NCI-H524 (cell line): ENCODE measurements at places on chromosomes 5 and 9.

- no peak for DNase-seq
Measured at GRCh38 chr9:9498846-9499245, 1114.0 kb downstream of the PTPRD start.

GRCh38 chr5:11683666-11684065 is 220.6 kb downstream of the CTNND2 start:
- no peak for DNase-seq

- DNase-seq, result peak; percentile 97
Measured at GRCh38 chr5:12354686-12355085, 450.4 kb upstream of the CTNND2 start.

GRCh38 chr9:18487611-18488010 is 13.7 kb downstream of the ADAMTSL1 start:
- no peak for DNase-seq

- DNase-seq, result peak; percentile 49
Measured at GRCh38 chr5:21236971-21237427, 1249.0 kb upstream of the CDH18 start.

DNA sequence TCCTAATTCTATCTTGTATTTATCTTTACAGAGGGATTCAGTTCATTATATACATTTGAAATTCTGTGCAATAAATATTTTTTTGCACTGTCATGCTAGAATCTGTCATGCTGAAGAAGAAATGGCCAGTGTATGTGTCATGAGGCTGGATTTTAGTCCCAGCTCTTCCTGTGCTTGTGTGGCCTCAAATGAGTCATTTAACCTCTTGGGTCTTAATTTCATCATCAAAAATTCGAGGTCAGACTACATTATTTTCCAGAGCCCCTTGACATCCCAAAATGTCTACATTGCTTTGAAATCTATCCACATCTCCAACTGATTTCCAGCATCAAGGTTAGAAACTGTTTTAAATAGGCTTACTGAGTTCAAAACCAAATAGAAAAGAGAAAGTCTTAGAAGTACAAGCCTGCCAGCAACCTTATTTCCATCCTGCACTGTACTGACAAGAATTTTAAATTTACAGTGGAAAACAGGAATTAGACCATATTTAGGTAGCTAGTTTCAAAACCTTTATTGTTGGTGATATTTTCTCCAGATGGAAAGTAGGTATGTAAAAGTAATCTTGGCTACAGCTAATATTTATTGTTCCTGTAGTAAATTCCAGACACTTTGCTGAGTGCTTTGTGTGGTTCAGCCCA is 96.7 kb upstream of the MAMDC2 start:
- no peak for DNase-seq

- no peak for DNase-seq
Measured at GRCh38 chr5:141041427-141041785, 9.8 kb upstream of the PCDHB1 start.

GRCh38 chr9:14140096-14140697 is 173.7 kb downstream of the NFIB start:
- no peak for DNase-seq

DNA sequence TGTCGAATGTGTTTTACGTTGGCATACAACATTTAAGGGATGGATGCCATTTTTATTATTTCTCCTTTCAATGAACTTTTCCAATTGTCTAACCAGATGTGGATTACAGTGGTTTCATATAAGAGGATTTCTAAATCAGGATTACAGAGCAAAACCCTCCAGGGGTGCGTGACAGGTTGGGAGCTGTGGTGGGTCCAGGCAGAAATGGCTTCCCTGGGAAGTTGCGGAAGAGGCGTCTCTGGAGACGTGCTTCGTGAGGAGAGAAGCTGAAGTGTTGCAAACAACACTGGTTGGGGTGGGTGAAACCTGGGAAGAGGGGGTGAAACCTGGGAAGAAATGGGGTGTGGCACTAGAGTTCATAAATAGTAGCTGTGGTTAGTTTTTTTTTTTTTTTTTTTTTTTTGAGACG is 4.5 kb upstream of the RPL26L1 start:
- no peak for DNase-seq

DNA sequence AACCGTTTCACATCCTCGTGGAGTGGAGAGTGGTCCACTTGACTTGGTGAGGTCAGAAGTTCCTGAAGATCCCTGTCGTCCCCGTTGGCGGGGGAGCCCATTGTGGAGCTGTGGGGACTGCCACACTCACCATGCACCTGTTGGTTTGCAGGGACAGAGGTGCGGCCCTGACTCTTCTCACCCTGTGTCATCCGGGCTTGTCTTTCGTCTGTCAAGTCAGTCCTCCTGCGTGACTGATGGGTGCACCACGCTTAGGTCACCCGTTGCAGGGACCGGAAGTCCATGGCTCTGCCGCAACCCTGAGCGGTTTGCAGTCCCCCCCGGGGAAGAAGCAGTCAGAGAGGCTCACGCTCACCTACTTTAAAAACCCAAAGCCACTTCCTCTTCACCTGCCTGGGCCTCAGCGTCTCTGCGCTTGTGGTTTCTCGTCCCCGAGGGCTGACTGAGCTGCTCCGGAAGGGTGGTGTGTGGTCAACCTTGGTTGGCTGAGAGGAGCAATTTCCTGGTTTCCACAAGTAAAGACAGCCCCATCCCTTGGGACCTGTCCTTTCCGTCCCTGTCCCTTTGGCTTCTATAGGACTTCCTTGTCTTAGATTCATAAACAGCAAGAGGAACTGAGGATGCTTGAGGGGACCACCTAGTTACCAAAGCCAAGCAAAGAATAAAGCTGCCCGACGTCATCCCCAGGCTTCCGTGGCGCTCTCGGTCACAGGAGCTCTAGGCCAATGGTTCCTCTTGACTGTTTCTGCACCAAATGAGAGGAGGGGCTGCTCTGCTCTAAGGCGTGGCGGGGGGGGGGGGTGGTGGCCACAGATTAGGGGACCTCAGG is 53.2 kb downstream of the USP20 start:
- DNase-seq, result no peak

DNA sequence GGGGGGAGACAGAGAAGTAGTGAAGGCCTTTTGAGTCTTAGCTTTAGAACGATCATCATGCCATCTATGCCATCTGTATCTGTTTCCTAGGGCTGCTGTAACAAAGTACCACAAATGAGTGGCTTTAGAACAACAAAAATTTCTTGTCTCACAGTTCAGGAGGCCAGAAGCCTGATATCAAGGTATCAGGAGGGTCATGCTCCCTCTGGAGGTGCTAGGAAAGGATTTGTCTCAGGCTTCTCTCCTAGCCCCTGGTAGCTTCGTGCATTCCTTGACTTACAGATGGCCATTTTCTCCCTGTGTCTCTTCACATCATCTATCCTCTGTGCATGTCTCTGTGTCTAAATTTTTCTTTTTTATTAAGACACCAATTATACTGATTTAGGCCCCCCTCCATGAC is 5.2 kb downstream of the CARD6 start:
- DNase-seq, result no peak

DNA sequence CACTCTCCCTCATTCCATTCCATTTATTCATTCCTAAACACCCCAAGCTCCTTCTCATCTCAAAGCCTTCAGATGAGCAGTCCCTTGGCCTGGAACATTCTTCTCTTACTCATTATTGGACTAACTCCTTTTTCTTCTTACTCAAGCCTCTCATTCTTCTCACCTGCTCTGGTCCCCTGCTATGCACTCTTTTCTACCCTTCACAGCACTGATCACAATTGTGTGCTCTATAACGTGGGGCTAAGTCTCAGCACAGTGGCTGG is 212.4 kb downstream of the MAPKAP1 start:
- no peak for DNase-seq

DNA sequence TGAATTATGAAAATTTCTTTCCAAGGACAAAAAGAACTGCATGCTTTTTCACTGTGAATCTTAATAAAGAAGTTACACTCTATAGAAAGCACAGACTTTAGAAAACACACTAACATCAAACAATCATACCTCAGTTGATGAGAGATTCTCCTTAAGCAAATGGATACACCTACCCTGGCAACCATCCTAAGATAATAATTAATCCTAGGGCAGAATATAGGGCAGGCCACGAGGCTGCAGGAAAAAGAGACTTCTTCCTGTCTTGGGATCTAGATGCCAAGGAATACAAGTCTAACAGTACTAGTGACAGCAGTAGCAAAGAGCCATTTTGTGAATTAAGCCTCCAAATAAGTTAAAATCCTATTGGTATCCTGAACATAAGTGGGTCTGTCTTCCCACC is 395.4 kb downstream of the EFNA5 start:
- DNase-seq, result no peak

DNA sequence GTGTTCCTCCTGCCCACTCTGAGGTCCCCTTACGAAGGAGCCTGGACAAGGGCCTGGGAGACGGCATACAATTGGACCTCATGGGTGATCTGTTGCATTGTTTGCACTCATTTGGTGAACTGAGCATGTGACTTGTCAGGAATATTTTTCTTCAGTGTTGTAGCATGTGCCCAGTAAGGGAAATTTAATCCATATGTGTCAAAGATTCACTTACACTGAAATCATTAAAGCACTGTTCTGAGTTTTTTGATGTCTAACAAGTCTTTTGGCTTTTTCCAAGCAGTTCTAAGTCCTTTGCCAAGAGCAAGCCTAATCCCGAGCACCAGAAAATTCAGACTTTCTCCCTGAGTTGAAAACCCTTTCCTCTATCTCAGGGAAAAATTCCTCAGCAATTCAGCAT is 61.6 kb upstream of the RPS23 start:
- no peak for DNase-seq

DNA sequence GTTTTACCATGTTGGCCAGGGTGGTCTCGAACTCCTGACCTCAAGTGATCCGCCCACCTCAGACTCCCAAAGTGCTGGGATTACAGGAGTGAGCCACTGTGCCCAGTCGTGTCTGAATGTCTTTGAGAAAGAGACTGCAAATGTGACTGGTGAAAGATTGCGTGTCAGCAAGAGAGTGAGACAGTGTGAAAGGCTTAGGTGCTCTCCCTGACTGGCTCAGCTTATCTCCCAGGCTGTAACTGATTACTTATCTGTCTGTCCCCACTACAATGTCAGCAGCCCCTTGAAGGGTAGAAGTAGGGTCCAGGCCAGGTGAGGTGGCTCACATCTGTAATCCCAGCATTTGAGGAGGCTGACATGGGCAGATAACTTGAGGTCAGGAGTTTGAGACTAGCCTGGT is 3.4 kb upstream of the FGFR4 start:
- DNase-seq, result no peak

GRCh38 chr5:151743530-151743929 is 14.9 kb downstream of the ATOX1 start:
- DNase-seq, result no peak

DNA sequence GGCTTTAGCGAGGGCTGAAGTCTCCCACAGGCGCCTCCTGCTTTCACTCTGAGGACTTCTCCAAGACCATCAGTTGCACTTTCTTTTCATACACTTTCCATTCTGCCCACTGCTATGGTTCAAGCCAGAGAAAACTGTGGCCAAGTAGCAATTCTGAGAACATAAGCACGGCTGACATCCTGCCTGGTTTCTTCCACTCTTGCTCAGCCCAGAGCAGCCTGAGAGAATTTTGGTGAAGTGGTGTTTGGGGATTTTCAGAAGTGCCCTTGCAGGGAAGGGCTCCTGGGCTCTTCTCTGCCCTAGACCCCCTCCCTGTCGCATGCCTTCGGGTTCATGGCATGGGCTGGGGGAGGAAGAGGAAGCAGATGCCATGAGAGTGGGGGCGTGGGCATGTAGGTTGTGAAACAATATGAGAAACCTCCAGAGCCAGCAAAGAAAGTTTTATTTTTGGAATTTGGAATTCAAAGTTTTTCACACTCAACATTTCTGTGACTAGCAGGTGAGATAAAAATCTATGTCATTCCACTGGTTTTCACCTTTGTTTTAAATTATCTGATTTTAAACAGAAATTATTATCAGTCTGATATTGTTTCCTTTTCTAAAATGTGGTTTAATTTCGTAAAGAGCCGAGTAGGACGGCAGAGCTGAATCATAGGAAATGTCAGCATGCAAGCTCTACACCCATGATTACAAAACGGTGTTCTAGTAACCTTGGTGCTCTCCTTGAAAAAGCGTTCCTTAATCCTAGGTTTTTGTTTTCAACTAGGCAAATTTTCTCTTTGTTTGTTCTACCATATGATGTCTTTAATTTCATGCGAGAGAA is 27.8 kb upstream of the TNFSF8 start:
- DNase-seq, result no peak

DNA sequence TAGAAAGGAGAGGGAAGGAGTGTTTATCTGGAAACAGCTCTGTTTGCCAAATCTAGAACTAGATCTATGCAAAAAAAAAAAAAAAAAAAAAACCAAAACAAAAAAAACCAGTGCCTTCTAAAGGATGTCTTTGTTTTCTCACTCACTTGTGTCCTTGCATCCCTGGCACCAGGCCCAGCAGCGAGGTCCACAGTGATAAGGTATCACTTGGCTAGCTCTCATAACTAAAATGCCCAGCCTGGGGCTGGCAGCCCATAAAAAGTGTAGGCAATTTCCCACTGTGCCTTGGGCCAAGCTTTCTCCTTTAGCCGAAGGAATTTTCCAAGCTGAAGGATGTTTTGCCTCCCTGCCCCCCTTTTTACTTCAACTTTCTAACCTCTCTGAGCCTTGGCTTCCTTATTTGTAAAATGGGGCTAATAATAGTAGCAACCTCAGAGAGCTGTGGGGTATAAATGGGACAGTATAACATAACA is 20.8 kb downstream of the RGS3 start:
- DNase-seq, result no peak

- peak; percentile 9 for DNase-seq
Measured at GRCh38 chr5:177300236-177300880, 3.2 kb downstream of the RAB24 start.

DNA sequence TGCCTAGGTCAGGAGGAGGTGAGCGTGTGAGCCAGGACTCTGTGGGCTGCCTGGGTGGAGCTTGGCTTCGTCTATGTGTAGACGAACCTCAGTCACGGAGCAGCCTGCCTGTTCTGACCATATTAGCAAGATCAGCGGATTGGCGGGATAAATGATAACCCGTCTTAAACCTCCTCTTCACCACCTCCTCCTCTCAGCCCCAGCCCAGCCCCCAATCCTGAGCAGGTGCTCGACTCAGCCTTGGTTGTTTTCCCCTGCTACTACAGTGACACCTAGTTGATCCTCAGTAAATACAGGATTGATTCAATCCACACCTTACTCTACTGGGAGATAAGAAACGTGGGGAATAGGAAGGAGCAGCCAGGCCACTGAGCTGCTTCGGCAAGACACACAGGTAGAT is 286.1 kb downstream of the IRX2 start:
- DNase-seq, result peak; percentile 35

GRCh38 chr5:107857785-107858184 is 187.0 kb upstream of the EFNA5 start:
- no peak for DNase-seq

- no peak for DNase-seq
Measured at GRCh38 chr9:34647651-34648050, 1.2 kb downstream of the GALT start.

DNA sequence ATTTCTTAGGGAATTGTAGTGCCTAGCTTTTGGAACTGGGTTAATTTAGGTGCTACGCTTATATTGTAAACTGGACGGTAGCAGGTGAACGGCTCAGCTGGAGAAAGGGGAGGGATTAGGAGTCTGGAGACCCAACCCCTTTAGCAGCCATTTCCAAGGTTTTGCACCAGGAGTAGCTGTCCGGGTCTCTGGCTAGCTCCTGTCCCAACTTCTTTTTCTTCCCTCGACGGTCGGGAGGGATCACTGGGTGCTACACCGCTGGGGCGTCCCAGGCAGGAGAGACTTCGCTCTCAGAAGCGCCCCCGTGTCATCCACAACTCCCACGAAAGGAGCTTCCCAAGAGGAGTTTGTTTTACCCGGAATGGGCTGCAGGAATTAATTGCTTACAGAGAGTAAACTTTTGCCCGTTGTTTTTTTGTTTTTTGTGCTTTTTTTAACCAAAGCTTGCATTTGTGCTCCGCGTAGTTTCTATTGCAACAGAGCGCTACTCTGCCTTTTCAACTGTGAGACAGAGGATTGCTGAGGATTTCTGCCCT is 1640.9 kb upstream of the C9orf72 start:
- peak; percentile 90 for DNase-seq
